ENCODE measurements at places on chromosomes 2 and 18.

DNA sequence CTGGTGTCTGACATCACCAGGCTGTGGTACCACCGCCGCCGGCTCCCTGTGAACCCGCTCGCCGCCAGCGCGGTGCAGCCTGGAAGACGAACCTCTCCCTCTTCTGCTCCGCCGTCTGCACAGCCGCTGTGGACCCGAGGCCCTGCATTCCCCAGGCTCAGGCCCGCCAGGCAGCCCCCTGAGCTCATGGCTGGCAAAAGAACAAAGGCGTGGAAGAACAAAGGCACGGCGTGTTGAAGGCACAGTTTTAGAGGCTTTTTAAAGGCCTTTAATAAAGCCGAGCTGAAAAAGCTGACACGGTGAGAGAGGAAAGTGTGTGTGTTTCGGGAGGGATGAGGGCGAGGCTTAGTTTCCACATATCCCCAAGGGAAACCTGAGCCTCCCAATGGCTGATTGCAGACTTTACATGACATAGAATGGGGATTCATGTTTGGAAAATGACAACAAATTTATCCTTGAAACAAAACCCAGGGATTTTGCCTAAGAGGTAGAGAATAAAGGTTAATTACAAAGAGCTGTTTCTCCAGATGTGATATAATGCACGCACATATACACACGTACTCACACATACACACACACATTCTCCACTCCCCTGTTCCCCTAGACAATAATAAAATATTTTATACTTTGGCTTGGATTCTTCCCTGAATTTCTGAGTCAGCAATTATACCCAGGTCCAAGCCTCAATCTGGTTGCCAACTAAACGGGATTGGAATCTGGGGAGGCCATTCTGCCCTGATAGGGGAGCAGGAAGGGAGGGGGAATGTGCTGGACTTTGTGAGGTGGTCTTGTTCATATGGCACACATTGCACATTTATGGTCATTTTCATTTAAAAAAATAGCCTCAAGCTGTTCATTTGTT lies 39.7 kb downstream of the RFX8 start:
- no peak for DNase-seq

DNA sequence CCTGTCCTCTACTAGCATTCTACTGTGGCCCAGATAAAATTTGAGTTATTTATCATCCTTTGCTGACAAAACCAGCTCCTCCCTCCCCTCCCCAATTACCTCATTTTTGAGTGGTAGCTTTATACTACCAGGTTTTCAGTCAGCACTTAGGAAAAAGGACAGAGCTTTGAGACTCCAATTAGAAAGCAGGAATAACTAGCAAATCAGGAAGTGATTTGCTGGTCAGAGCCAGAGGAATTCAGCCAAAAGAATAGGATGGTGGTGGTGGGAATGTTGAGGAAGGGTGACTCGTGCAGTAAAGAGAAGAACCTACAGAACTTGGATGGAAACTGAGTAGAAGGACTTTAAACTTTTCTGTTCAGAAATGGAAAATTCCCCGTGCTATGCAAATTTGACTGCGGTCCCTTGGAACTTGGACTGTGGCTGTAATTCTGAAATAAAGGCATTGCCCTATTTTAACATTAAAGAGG lies 3.7 kb downstream of the MYL12B start:
- DNase-seq, result no peak

DNA sequence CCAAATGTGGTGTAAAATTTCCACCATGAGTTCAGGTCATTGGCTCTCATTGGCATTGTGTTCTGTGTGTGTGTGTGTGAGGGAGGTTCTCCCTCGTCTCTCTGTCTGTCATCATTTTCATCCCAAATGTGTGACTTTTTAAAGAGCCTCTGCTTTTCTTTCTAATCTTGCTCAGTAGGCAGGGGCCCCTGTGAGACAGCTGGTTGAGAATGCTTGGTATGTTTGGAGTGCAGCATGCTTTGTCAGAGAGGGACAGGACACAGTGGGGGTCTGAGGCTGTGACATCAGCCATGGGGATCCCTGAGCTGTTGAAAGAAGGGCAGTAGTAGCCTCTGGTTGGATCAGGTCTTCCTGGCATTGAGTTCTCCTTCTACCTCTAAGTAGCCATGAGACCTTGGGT lies 10.6 kb downstream of the PTPRM start:
- DNase-seq, result no peak

- no peak for DNase-seq
Observed at GRCh38 chr2:235850289-235850688, 317.9 kb downstream of the GBX2 start.

DNA sequence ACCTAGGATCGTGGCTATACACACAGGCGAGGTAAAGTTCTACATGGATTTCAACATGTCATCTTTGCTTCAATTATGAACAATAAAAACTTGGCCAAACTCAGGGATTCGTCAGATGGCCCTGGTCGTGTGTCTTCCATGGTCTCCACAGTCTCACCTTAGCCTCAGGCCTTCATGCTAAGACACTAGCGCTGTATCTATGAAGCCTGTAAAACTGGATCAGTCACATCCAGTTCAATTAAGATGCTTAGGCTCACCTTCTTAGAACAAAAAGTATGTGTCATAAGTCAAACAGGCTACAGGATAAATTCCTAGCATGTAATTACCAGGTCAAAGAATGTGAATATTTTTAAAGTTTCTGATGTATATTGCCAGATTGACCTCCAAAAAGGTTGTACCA lies 113.7 kb upstream of the NRP2 start:
- no peak for DNase-seq

DNA sequence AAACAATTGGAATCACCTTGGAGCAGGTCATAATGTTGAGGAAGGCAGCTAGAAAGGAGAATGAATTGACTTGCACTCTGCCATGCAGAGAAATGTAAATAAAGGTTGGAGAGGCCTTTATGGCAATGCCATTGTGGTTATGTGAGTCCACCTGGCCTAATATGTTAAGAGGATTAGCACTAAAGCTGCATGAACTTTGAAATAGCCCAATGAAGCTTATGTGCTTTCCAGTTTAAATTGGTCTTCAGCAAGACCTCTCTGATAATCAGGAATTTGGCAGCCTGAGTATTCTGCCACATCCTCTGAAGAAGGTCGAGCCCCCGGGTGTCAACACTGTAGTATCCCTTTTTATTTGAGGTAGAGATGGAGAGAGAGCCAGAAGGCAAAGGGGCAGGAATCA lies 464.9 kb downstream of the CDH2 start:
- DNase-seq, result no peak

DNA sequence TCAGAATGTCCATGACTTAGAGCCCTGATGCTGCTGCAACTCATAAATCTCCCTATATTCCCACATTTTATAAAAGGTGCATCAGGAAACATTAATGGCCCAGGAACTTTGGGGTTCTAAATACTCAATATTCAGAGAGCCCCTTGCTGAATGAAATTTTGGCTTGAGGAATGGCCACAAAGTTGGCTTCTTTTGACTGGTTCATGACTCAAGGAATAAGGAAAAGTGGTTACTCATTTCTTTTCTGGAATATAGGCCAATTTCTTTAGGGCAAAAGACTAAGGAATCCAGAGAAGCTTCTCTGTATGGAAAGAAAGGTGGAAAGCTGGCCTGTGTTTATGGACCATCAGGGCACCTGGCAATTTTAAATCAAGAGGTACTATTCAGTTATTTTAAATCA lies 308.9 kb upstream of the NT5C1B start:
- DNase-seq, result no peak

DNA sequence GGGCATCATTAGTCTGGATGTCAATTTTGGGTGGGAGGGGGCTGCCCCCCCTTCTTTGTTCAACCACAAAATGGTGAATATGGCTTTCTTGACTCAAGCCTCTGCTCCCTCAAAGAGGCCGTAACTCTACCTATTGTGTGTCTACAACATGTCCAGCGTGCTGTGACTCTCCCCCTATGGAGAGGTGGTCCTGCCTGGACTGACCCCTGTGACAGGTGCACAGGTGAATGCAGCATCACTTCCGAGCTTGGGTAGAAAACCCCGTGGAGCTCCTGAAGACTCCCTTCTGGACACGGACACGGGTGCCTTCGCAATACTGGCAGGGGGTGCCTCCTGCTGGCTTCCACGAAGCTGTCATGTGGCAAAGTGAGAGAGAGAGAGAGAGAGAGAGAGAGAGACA lies 397.8 kb downstream of the GALR1 start:
- DNase-seq, result no peak

- DNase-seq, result peak; percentile 83
Observed at GRCh38 chr2:157327621-157328500, 2.2 kb upstream of the ERMN start.

GRCh38 chr2:26136451-26136850 lies 36.4 kb upstream of the GAREM2 start:
- no peak for DNase-seq

GRCh38 chr2:10267551-10268465 lies 34.9 kb upstream of the HPCAL1 start:
- DNase-seq, result peak; percentile 53

- DNase-seq, result no peak
Observed at GRCh38 chr2:145305889-145306288, 786.0 kb upstream of the ZEB2 start.

DNA sequence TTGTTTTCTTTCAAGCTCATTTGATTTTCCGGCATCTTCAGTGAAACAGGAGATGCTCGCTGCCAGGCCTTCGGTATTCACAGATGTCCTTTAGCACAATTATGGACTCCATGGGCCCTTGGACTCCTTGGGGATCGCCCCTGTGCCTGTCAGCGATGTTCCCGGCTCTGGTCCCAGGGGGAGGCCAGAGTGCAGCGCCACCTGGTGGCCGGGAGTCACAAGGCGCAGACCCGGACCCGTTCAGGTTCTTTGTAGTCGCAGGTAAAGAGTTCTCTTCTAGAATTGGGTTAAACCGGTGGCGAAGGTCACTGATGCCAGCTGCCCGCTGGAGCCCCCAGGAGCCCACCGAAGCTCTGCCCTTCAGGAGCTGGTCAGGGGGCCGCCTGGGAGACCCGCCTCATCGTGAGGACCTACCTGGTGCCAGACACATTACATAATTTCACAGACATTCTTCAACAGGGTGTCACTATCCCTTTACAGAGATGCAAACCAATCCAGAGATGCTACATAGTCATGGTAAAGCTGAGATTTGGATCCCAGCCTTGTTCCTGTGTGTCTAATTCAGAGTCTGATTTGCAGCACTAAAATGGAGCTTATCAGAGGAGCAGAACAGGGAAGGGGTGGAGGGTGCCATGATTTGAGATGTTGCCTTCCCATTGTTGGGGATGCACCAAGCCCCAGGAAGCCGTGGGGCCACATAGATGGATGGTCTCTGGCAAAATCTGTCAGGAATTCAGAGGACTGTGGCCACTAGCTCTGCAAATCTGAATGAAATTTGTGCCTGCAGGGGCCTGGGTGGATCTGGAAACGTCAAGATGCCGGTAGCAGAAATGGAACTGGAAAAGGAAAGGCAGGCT lies 6.0 kb upstream of the INPP5D start:
- peak; percentile 74 for DNase-seq

- no peak for DNase-seq
Observed at GRCh38 chr2:24020244-24020643, 10.4 kb downstream of the MFSD2B start.

DNA sequence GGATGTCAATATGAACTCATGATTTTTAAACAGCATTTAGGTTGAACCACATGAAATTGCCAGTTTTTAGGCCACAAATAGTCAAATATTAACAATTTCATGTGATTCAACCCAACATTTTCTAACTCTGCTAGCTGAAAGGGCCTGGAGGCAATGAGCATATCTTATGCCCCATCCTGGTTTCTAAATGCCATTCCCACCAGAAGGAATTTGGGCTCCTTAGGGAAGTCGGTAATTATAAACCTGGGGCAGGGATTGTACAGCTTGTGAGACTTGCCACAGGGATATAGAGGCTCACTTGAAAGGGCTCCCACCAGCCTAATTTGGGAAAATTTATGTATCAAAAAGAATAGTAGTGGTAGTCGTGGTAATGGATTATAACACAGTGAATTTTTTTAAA lies 178.4 kb upstream of the ALPP start:
- no peak for DNase-seq

GRCh38 chr2:119575439-119575838 lies 31.2 kb downstream of the CFAP221 start:
- DNase-seq, result no peak

Data from ascending aorta (tissue), 2 donors.